ENCODE measurements at places on chromosomes 6 and 20.

DNA sequence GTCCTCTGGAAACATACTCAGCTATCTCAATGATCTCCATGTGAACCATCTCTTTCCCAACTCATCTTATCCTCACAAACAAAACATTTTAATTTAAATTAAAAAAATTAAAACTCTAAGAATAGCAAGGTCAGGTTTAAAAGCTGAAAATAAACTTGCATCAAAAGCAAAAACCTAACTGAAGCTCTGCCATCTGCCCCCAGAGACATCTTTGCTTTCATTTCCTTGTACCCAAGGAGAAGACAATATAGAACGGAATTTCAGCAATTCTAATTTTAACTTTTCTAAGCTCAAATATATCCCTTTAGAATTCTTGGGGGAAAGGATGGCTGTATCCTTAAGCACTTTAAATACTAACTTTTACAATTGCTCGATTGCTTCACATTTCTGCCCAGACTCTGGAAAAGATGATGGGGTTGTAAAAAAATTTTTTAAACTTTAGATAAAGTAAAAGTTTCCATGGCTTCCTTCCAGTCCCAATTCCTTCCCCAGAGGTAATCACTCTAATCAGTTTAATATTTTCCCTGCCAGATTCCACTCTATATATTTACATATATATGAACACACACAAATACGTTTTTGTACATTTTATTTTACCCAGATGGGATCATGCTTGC is 69.2 kb upstream of the SMIM29 start:
- peak; percentile 18 for DNase-seq

DNA sequence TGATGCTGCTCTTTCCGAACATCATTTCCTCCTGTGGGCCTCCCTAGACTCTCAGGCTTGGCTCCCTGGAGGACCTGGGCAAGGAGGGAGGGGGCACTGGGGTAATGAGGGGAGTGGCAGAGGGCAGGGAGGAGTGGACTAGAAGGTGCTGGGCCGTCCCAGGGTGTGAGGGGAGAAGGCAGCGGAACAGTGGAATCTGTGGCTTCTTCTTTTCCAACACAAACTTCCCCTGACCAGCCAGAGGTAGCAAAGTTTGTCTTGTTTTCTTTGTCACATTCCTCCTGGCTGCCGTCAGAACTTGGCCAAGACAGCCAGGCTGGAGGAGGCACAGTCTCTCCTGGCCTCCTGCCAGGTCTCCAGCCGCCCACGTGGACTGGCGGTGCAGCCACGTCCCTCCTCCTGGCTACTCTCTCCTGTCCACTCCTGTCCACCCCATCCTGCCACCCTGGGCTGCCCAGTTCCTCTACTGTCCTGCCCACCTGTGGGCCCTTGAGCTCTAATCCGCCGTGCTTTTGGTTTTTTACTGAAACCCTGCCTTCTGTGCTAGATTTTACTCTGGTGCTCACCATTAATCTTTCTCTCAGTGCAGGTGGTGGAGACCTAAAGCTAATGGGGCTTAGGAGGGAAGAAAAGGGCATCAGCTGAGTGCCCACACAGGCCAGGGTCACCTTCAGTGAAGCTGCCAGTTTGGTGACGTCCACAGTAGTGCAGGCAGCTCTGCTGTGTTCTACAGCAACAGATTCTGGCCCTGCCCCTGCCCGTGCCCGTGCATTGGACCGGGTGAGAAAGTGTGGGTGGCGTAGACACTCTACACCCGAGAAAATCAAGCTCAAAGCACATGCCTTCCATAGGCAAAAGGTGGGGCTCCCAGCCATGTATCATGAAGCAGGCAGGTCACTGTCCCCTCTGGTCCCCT is 2.8 kb upstream of the CDSN start:
- peak; percentile 78 for DNase-seq

DNA sequence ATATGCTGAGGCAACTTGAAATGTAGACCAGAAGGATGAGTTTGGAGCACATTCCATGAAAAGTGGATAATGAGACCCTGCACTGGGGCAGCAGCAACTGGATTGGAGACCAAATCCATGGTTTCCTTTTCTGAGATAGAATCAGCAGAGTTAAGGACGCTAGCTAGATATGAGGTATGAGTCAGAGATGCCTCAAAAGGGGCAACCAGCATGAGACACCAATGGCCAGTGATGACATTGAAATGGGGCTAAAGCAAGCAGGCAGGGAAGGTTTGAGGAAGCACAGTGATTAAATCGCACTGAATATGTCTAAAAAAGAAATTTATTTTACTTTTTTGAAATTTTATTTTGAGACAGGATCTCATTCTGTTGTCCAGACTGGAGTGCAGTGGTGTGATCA is 802.4 kb downstream of the TFAP2A start:
- no peak for DNase-seq

GRCh38 chr6:978937-979685 is 286.2 kb upstream of the EXOC2 start:
- no peak for DNase-seq

GRCh38 chr20:62643521-62644043 is 1.3 kb downstream of the SLCO4A1 start:
- no peak for DNase-seq

DNA sequence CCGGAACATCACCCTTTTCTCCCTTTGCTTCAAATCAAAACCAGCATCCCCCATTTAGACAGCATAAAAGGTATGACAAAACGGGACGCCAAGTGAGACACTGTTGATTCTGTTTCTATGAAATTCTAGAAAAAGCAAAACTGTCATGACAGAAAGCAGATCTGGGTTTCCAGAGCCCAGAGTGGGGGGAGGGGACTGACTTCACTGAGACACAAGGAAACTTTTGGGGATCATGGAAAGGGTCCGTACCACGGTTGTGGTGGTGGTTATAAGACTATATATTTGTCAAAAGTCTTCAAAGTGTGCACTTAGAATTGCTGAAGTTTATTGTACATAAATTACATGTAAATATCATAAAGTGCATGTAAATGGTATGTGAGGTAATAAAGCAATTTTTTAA is 82.6 kb downstream of the SLC22A3 start:
- no peak for DNase-seq

DNA sequence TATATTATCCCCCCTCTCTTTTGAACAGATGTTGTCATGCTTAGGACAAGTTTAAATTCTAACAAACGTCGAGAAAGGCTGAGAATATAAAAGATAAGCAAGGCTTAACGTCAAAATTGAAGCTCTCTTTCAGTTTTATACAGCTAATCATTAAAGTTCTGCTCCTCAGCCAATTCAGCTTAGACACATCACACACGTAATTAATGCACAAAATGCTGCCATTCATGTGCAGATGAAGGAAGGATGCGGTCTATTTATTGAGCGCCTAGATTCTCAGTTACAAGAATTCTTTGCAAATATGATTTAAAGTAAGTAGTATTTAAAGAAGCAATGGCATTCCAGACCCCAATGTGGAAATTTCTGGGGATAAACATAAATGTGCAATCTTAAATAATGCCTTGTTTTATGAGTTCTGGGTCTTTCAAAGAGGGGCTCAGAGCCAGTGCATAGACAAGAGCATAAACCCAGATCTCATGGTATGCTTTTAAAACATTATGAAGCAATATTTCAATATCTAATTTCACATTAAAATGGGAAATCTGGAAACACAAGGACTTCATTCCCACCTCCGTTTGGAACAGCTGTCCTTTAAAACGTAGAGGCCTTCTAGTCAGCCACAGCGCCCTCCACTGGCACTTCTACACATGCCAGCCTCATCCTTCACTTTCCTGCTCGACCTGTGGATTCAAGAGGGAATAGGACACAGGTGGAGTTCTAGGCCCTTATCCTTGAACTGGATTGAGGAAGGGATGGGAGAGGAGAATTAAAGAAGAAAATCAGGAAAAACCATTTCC is 85.8 kb downstream of the LYRM4 start:
- no peak for DNase-seq

- DNase-seq, result no peak
Observed at GRCh38 chr6:25497383-25498040, 154.5 kb upstream of the SCGN start.

DNA sequence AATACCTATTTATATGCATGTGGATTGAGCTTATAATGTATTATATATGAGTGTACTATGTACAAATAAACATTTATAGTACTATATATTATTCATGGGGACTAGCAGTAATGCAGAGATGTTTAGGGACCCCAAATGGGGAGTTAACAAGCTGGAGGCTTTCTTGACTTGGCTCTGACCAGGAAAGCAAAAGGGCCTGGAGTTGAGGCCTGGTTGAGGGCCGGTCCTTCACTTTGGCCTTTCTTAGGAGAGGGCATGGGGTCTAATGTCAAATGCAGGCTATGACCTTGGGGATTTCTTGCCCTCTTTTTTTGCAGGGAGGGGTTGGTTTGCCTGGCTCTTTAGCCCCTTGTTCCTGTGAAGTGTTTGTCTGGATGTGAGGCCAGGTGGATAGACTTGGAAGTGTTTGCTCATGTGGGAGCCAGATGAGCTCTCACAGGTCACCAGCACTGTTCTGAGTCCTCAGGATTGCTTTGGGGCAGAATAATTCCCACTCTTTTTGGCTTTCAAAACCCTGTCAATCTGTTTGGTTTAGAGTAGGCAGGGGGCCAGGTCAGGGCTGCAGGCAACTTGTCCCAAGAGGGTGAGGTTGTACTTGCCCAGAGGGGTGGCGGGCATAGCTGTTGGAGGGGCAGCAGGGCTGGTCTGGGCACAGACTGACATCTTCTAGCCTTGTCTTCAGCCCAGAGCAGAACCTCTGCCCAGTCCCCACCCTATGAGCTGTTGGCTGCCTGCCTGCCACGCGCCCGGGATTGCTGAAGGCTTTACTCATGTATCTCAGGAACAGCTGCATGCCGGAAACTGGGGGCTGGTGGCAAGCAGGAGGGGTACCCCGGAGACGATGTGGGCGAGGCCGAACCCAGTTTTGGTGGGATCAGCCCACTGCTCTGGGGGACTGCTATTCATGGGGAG is 14.6 kb downstream of the TJAP1 start:
- DNase-seq, result peak; percentile 91

All from AG08395 (cell line).